CD4-positive, CD25-positive, alpha-beta regulatory T cell (primary cell): ENCODE measurements at places on chromosomes 12 and 14.

DNA sequence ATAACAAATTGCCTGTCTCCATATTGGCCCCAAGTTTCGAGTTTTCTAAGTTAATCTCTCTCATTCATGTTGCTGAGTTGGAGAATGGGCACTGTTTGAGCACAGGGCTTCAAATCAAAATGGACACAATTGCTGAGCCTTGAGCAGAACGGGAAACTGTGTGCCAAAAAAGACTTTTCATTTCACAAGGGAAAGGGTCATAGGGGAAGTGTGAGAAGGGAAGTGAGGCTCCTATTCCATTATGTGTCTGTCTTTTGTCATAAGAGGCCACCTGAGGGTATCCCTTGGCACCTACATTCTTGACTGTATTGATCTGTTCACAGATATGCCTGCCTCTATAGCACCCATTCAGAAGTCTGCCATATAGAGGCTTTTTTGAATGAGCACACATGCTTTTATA, 59.1 kb downstream of the TTLL5 start:
- H3K4me3 ChIP-seq: no peak overlapping the region
- H3K27ac ChIP-seq: no peak overlapping the region

- no peak overlapping the region for H3K4me3 ChIP-seq
- H3K36me3 ChIP-seq: no peaks in the 10 kb centered on the region
- no peaks in the 10 kb centered on the region for H3K4me1 ChIP-seq
These were observed 339.7 kb downstream of the NUAK1 start for GRCh38 chr12:105799103-105799502.

GRCh38 chr12:119412811-119413794, 78.6 kb downstream of the CCDC60 start:
- H3K36me3 ChIP-seq: no peaks in the 10 kb centered on the region
- no peaks in the 10 kb centered on the region for H3K4me1 ChIP-seq
- no peak overlapping the region for H3K27ac ChIP-seq
- DNase-seq: no peak
- no peaks in the 10 kb centered on the region for H3K27me3 ChIP-seq

- no peaks in the 10 kb centered on the region for H3K36me3 ChIP-seq
- H3K27ac ChIP-seq: no peak overlapping the region
- no peak for DNase-seq
- no peaks in the 10 kb centered on the region for H3K27me3 ChIP-seq
- no peaks in the 10 kb centered on the region for H3K4me1 ChIP-seq
- H3K4me3 ChIP-seq: no peak overlapping the region
These were observed 242.2 kb downstream of the SPTSSA start for GRCh38 chr14:34219661-34220377.

DNA sequence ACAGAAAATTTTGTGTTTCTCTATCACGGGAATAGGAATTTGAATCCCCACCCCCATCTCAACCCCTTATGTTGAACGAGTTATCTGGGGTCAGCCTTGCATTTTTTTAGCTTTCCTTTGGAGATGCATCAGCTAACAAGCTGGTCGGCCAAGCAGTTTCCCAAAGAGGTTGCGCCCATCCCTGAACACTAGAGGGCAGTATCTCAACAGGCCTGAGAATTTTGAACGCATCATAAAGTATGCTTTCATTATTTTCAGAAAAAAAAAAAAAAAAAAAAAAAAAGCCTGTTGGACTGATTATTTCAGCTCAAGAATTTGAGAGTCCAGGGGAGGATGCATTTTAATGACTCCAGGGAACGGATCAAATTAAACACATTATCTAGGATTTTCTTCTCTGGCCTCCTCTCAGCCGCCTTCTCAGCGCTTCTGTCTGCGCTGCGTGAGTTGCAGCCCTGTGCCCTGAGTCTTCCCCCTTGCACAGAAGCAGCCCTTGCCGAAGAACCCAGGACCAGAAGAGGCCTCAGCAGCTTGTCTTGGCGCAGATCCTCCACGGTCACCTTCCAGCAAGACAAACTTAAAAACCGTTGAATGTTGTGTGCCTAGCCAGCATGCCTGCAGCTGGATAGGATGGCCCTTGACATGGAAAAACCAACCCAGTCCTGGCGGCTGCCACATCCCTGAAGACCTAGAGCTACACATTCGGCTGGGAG, 76.6 kb upstream of the GZMB start:
- DNase-seq: peak; percentile 64
- H3K27me3 ChIP-seq: peaks cover under 1% of the 10 kb centered on the region
- no peaks in the 10 kb centered on the region for H3K4me1 ChIP-seq
- no peak overlapping the region for H3K27ac ChIP-seq
- H3K4me3 ChIP-seq: no peak overlapping the region

- H3K36me3 ChIP-seq: no peaks in the 10 kb centered on the region
- no peaks in the 10 kb centered on the region for H3K27me3 ChIP-seq
- H3K27ac ChIP-seq: no peak overlapping the region
- H3K4me1 ChIP-seq: no peaks in the 10 kb centered on the region
These were observed 68.0 kb downstream of the PKP2 start for GRCh38 chr12:32828552-32828951.

DNA sequence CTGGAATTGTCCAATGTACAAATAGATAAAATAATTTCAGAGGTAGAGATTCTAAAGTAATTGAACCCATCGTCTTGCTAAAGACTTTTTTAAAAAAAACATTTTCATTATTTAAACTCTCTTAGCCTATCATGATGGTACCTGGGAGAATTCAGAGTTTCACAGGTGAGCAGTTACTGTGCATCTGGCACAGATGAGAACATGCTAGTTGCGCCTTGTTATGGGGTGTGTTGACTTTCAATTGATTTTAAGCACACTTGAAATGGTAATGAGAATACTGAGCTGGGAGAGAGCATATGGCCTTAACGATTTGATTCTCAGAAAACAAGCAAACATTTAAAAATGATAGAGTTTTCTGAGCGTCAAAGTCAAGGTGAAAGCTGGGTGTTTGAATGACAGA, 66.6 kb downstream of the FLRT2 start:
- H3K27me3 ChIP-seq: no peaks in the 10 kb centered on the region
- no peak overlapping the region for H3K27ac ChIP-seq
- no peak overlapping the region for H3K4me3 ChIP-seq
- H3K36me3 ChIP-seq: no peaks in the 10 kb centered on the region
- DNase-seq: no peak
